Activated naive CD8-positive, alpha-beta T cell treated with anti-CD3 and anti-CD28 coated beads for 36 hours (primary cell): ENCODE measurements at places on chromosomes 4 and X. TPM values are rescaled to one million over a fixed set of nuclear protein-coding genes. Genes with fewer than 3 reads are reported as not detected.

DNA sequence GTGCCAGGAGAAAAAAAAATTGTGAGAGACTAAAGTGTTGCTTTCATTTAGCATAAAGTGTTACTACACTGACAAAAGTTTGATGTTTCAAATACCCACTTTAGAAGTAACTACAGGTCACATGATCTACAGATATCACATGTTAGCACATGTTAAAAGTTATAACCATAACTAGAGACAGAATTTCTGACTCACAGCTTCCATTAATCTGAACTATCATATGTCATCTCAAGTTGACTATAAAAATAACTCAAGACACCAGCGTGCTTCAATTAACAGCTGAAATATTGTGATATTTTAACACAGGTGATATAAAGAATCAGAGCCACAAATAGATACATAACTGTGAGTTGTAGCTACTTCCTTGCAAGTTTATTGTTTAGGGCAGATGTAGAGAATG, 591.5 kb upstream of the PITX2 start:
- no peaks in the 10 kb centered on the region for H3K4me1 ChIP-seq
- no peak overlapping the region for H3K27ac ChIP-seq
- H3K4me3 ChIP-seq: no peak overlapping the region

- no peaks in the 10 kb centered on the region for H3K4me1 ChIP-seq
- H3K4me3 ChIP-seq: no peak overlapping the region
- H3K36me3 ChIP-seq: no peaks in the 10 kb centered on the region
- no peak for DNase-seq
- H3K27me3 ChIP-seq: no peaks in the 10 kb centered on the region
Observed at GRCh38 chr4:62627141-62627540, 1427.0 kb downstream of the ADGRL3 start.

DNA sequence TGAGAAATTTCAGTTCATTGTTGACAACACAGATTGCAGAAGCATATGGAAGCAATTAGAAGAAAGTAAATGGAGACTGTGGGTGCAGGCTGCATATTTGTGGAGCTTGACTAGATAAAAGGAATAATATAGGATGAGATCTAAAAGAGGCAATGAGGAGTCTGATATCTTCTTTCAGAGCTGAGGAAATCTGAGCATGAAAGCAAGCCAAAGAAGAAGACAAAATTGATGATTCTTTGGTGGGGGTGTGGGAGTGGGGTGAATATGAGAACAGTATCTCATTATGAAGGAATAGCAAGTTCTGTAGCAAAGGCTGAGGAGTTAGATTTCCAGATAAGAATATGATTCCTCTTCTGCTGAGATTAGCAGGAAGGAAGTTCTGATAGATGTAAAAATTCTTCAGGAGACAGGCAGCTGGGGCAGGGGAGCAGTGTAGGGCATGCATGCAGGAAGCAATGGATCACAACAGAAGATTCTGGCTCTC, 6.1 kb upstream of the PDHA2 start:
- no peaks in the 10 kb centered on the region for H3K4me1 ChIP-seq
- H3K27ac ChIP-seq: no peak overlapping the region
- no peak for DNase-seq
- no peak overlapping the region for H3K4me3 ChIP-seq
- no peaks in the 10 kb centered on the region for H3K27me3 ChIP-seq
- H3K36me3 ChIP-seq: no peaks in the 10 kb centered on the region

DNA sequence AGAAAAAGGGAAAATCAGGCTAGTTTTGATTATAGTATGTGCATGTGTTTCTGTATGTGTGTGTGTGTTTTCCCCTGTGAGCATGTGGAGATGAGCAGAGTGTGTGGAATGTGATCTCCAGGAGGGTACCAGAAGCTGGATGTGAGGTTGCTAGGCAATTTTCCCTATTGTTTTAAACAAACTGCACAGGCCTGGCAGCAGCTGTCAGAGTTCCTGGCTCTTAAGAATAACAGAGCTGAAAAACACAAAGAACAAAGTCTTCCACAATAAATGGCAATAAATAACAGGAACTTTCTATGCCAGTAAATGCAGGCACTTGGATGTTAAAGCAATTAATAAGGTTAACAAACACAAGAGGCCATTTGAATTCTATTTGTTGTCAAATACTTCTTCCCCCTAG, 344.6 kb upstream of the CTSO start:
- no peaks in the 10 kb centered on the region for H3K4me1 ChIP-seq
- no peaks in the 10 kb centered on the region for H3K36me3 ChIP-seq
- H3K4me3 ChIP-seq: no peak overlapping the region
- no peaks in the 10 kb centered on the region for H3K27me3 ChIP-seq
- H3K27ac ChIP-seq: no peak overlapping the region

DNA sequence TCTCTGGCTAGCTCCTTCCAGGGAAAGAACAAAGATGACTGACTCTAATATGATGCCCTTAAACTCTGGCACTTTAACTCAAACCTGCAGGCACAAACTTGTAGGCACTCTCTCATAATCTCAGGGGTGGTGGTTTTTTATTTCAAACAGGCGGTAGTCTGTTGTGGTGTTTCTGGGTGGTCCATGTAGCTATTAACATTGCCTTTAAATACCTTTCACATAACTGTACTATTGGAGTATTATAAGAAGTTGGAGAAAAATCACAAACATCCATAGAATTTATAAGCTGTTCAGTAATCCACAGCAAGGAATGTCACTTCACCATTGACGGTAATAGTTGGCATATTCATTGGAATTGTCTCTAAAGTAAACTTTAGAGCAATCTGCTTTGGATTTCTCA, 204.2 kb upstream of the PDE5A start:
- H3K27me3 ChIP-seq: no peaks in the 10 kb centered on the region
- no peak for DNase-seq
- no peaks in the 10 kb centered on the region for H3K4me1 ChIP-seq
- no peak overlapping the region for H3K27ac ChIP-seq

DNA sequence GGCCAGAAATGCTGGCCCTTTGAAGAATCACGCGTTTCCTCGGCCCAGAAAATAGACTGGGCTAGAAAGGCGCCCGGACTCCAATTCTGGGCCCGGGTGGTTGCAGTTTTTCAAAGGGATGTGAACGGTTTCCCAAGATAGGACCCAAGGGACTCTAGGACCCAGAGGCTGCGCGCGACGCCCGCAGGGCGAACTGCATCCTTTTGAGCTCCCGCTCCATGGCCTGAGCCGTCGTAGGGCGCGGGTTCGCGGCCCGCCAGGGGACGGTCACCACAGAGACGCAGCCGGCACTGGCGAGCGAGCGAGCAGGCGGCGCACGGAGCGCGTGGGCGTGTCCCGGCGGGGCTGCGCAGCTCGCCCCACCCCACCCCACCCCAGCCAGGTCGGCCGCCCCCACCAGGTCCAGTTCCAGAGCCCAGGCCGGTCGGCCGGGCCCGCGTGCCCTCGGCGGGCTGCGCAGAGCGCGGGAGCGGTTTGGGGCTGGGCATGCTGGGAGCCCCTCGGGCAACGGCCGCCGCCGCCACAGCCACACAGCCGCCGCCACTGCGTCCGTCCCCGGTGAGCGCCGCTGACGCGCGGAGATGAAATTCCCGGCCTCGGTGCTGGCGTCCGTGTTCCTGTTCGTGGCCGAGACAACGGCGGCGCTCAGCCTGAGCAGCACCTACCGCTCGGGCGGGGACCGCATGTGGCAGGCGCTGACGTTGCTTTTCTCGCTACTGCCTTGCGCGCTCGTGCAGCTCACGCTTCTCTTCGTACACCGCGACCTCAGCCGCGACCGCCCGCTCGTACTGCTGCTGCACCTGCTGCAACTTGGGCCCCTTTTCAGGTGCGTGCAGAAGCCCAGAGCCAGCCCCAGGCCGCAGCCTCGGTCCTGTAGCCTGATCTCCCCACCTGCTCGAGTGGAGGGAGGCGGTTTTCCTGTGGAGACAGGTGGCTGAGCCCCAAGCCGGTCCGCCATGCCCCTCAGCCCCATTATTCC, at the start of gene XK:
XK (plus strand) TSS at position 411 of the 979 bp plus-strand sequence; CDS start at position 582, 171 bp downstream.
- no peaks in the 10 kb centered on the region for H3K36me3 ChIP-seq
- H3K27ac ChIP-seq: no peak within 1 kb of the TSS
- H3K4me1 ChIP-seq: no peaks in the 10 kb centered on the region
- peaks cover 8% of the 10 kb centered on the region for H3K27me3 ChIP-seq
- peak; percentile 51 for DNase-seq

- H3K4me3 ChIP-seq: no peak overlapping the region
- DNase-seq: no peak
Observed at GRCh38 chr4:101914761-101915160, 124.2 kb downstream of the BANK1 start.

- H3K36me3 ChIP-seq: no peaks in the 10 kb centered on the region
- H3K4me1 ChIP-seq: peaks cover 17% of the 10 kb centered on the region
- H3K27ac ChIP-seq: peak overlapping the region; percentile 83
- DNase-seq: peak; percentile 78
- H3K4me3 ChIP-seq: peak overlapping the region; percentile 74
Observed at GRCh38 chrX:40153345-40154249, 55.8 kb upstream of the BCOR start.

DNA sequence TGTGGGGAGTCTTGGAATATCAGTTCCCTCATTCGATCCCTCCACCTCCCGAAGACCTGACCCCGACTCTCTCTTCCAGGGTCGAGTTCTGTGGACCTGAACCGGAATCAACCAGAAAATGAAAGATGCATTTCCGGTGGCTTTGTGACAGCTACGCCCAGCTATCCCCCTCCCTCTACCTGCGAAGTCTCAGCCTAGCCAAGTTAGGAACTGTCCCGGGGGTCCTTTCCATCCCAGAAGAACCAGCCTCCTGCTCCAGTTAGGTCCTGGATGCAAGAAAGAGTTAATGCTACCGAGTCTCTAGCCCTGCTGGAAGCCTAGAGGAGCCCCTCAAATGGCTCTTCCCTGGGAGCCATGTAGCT, 13.4 kb upstream of the ETDC start:
- peaks cover 16% of the 10 kb centered on the region for H3K36me3 ChIP-seq
- peak overlapping the region; percentile 87 for H3K27ac ChIP-seq
- H3K4me3 ChIP-seq: peak overlapping the region; percentile 86
- DNase-seq: no peak
- peaks cover 13% of the 10 kb centered on the region for H3K4me1 ChIP-seq
- H3K27me3 ChIP-seq: no peaks in the 10 kb centered on the region

- no peaks in the 10 kb centered on the region for H3K4me1 ChIP-seq
- H3K36me3 ChIP-seq: no peaks in the 10 kb centered on the region
- no peaks in the 10 kb centered on the region for H3K27me3 ChIP-seq
- H3K4me3 ChIP-seq: no peak overlapping the region
Observed at GRCh38 chr4:126976850-126977632, 655.7 kb upstream of the INTU start.

DNA sequence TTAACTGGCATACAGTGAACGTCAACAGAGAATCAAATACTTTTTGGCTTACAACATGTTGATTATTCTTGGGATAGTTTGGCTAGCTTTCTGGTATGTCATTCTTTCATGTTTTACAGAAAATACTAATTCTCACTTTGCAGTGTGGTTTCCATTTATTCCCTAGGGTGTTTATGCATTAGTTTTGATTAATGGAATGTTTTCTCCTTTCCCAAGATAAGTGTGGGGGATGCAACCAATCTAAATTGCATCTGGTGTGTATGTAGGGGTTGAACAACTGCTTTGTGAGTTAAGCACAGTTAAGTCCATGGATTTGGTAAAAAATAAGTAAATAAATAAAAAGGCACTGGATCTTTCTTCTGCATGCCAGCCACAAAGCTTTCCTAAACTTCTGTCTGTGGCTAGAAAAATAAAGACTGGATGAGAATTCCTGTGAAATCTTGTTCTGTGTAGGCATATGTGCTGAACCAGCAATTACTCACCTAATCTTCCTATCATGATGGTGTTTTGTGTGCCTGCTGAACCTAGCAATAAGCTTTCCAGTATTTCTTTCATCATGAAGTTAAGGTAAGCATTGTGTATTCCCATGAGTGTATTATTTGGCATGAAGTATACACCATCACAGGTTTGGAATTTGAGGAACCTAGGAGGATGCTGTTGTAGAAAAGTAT, 50.6 kb upstream of the TENM3 start:
- H3K36me3 ChIP-seq: no peaks in the 10 kb centered on the region
- no peaks in the 10 kb centered on the region for H3K4me1 ChIP-seq
- H3K27ac ChIP-seq: no peak overlapping the region
- peaks cover 4% of the 10 kb centered on the region for H3K27me3 ChIP-seq

DNA sequence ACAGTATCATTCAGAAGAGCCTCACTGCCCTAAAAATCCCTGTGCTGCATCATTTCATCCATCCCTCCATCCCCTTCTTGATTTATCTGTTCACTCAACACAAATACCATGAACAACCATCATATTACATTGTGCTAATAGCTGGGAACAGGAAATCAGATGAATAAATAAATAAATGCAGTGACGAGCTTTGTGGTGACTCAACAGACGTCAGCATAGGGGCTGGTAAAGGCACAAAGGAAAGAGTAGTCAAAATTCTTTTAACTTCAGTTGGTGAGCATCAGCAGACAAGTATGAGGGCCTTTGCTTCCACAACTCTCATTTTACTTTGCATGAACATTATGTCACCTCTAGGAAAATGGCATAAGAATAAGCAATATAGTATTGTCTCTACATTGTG, 65.5 kb downstream of the EDNRA start:
- no peak for DNase-seq
- no peak overlapping the region for H3K27ac ChIP-seq
- H3K36me3 ChIP-seq: no peaks in the 10 kb centered on the region

DNA sequence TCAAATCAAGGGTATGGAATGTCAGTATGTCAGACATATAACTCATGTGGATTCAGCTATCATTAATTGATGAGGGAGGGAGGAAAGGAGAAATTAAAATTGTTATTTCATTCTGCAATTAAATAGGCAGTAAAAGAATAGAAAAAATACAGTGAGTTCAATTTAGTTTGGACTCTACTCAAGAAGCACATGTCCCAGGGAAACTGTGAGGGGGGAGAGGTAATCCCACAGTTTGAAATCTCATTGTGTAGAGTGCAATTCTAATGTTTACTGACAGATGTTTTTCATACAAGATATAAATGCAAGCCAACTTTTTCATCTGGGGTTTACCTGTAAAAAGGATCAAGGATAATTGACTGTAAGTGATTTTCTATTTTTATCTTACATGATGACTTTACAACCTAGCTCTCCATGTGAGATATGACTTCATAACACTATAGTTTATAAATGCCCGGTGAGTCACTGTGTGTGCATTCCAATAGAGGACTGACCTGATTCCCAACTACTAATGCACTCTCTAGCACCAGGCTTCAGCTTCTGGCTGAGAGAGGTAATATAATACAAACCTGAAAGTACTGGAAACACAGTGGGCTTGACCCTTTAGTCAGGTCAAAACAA, 35.2 kb upstream of the SCD5 start:
- DNase-seq: no peak
- H3K4me3 ChIP-seq: no peak overlapping the region
- peaks cover 33% of the 10 kb centered on the region for H3K36me3 ChIP-seq
- H3K27ac ChIP-seq: no peak overlapping the region
- no peaks in the 10 kb centered on the region for H3K27me3 ChIP-seq

DNA sequence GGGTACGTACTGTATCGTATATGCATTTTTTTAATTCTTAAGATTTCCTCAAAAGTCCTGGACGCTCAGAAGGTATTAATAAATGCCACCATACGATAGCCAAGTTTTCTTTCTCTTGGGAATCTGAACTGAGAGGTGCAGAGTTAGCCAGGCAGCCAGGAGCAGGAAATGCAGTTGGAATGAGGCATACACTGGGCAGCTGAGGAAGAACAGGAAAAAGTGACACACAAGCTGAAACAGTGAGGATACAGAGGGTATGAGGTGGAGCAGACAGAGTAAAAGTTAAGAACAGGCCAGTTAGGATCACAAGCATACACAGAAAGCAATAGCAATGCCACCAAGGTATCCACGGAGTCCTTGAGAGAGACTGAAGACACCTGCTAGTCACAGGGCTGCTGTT, 13.4 kb downstream of the UFSP2 start:
- peaks cover 10% of the 10 kb centered on the region for H3K36me3 ChIP-seq
- no peaks in the 10 kb centered on the region for H3K27me3 ChIP-seq
- no peak for DNase-seq
- H3K4me1 ChIP-seq: peaks cover 2% of the 10 kb centered on the region
- H3K4me3 ChIP-seq: no peak overlapping the region

Gene PRR32
- not detected for total RNA-seq

Gene SLC4A4
- 0.06 TPM for total RNA-seq

Gene MAGEA2B
- not detected for total RNA-seq

Gene CD38
- total RNA-seq: 40.3 TPM

Gene DGKK
- total RNA-seq: not detected

Gene NAP1L3
- total RNA-seq: 3.2 TPM
